ENCODE measurements at places on chromosomes 4 and X. TPM values are rescaled to one million over a fixed set of nuclear protein-coding genes. Genes with fewer than 3 reads are reported as not detected.

The COL4A6 gene
- 58.3 TPM for total RNA-seq

DNA sequence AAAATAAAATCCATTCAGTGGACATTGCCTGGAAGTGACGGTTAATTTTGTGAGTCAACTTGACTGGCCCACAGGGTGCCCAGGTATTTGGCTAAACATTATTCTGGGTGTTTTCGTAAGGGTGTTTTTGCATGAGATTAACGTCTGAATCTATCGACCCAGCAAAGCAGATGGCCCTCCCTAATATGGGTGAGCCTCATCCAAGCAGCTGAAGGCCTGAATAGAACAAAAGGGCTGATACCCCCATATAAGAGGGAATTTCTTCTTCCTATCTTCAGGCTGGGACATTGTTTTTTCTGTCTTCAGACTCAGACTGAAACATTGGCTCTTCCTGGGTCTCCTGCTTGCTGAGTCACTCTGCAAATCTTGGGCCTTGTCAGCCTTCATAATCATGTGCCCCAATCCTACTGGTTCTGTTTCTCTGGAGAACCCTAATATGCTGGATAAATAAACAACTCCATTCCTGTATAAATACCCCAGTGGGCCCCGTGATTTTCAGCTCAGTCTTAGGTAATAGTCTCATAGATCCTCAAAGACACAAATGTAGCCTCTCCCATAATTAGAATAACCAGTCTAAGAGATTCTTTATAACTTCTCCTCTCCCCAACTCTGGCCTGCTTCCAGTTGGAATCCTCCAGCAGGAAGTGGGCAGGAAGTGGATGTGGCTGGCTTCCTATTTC is 33.1 kb upstream of the DDX3X start:
- peaks cover 30% of the 10 kb centered on the region for H3K27me3 ChIP-seq
- peaks cover 13% of the 10 kb centered on the region for H3K4me1 ChIP-seq
- DNase-seq = peak; percentile 29
- no peak overlapping the region for H3K27ac ChIP-seq
- H3K36me3 ChIP-seq = no peaks in the 10 kb centered on the region

DNA sequence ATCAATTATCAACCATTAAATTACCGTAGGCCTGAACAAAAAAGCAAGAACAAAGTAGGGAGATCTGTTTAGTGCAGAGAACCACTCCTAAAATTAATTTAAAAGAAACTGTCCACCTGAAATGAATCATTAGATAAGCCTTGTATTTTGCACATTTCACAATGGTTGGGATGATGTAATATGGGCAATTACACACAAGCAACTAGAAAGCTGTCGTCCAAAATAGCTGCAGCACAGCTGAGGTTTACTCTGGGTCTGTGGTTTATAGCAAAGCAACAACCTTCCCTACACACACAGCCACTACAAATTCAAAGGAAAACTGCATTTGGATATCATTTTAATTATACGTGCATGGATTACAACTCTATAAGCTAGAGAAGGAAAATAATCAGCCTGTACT is 28.5 kb downstream of the PCDH19 start:
- peaks cover 19% of the 10 kb centered on the region for H3K4me1 ChIP-seq
- no peak overlapping the region for H3K4me3 ChIP-seq
- H3K27ac ChIP-seq = no peak overlapping the region

DNA sequence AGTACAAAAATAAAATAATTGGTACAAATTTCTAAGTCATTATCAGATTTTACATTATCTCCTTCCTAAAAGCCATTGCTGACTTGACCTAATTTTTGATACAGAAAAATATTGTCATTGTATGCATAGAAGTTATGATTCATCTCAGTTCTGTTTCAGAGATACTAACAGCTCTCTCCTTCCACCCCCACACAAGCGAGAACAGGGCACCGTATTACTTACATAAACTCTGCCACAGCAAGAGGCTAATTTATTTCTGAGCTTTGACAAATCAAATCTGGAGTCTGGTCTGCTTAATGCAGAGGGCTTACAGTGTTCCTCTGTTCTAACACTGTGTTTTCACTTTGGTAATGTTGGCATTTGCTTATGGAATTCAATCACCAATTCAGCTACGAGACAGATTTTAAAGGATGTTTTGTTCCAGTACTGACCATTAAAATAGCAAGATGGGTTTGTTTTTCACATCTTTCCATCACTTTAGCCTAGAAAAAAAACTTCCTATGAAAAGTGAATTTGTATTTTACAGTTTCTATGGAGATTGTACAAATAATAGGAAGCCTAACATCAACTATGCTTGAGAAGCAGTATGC is 181.8 kb downstream of the USP46 start:
- H3K27me3 ChIP-seq = peaks cover 36% of the 10 kb centered on the region
- DNase-seq = no peak
- H3K4me3 ChIP-seq = no peak overlapping the region
- H3K36me3 ChIP-seq = no peaks in the 10 kb centered on the region
- no peaks in the 10 kb centered on the region for H3K4me1 ChIP-seq

GRCh38 chr4:183814461-183814860 is 90.6 kb upstream of the STOX2 start:
- no peaks in the 10 kb centered on the region for H3K4me1 ChIP-seq
- H3K27me3 ChIP-seq = no peaks in the 10 kb centered on the region
- H3K36me3 ChIP-seq = no peaks in the 10 kb centered on the region
- no peak overlapping the region for H3K4me3 ChIP-seq
- H3K27ac ChIP-seq = no peak overlapping the region

The PABPC1L2B gene
- total RNA-seq = not detected

The PORCN gene
- total RNA-seq = 29.2 TPM

GRCh38 chr4:992297-993110 is 700 bp downstream of the SLC26A1 start:
- no peak for DNase-seq
- H3K4me1 ChIP-seq = no peaks in the 10 kb centered on the region
- no peak overlapping the region for H3K4me3 ChIP-seq
- no peaks in the 10 kb centered on the region for H3K27me3 ChIP-seq
- no peak overlapping the region for H3K27ac ChIP-seq

The TMPRSS11F gene
- not detected for total RNA-seq

The KIF4A gene
- total RNA-seq = 13.6 TPM

DNA sequence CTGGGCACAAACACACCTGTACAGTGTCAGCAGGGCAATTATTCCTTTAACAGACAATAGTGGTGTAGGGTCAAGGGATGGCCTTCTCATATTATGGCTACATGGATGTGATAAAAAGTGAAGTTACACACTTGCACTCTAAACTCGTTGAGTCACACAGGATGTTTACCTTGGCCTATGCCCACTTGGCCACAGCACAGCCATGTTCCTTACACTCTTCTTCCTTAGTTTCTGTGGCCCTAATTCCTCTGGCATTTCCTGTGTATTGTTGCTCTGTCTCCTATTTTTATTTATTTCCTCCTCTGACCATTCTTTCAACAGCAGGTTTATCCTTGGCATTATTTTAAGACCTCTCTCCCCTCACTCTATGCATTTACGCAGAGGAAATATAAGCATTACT is 86.8 kb upstream of the NPFFR2 start:
- peaks cover 9% of the 10 kb centered on the region for H3K4me1 ChIP-seq
- no peak overlapping the region for H3K4me3 ChIP-seq
- peak; percentile 44 for DNase-seq
- no peaks in the 10 kb centered on the region for H3K36me3 ChIP-seq
- no peak overlapping the region for H3K27ac ChIP-seq
- no peaks in the 10 kb centered on the region for H3K27me3 ChIP-seq

DNA sequence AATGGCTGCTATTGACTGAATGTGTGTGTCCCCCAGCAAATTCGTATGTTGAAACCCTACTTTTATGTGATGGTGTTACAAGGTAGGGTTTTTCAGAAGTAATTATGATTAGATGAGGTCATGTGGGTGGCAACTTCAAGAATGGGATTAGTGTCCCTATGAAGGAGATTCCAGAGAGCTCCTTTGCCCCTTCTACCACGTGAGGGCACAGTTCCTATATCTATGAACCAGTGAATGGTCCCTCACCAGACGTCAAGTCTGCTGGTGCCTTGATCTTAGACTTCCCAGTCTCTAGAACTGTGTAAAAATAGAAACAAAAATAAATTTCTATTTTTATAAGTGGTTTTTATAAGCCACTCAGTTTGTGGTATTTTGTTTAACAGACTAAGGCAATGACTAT is 1137.6 kb upstream of the IGFBP7 start:
- H3K36me3 ChIP-seq = no peaks in the 10 kb centered on the region
- H3K27me3 ChIP-seq = no peaks in the 10 kb centered on the region
- no peak overlapping the region for H3K4me3 ChIP-seq
- peak; percentile 44 for DNase-seq

DNA sequence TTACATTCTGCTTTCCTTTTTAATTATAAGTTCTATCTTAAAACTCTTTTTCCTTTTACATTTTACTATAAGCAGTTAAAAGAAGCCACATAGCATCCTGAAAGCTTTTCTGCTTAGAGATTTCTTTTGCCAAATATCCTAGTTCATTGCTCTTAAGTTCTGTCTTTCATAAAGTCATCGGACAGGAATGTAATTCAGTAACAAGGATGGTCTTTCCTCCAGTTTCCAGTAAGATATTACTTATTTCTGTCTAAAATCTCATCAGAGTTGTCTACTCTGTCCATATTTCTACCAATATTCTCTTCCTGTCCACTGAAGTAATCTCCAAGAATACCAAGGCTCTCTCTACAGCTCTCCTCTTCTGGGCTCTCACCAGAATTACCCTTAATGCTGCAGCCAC is 37.5 kb upstream of the ADH1C start:
- H3K27ac ChIP-seq = no peak overlapping the region
- no peaks in the 10 kb centered on the region for H3K36me3 ChIP-seq
- no peak for DNase-seq

The FAAH2 gene
- total RNA-seq = 1.7 TPM

DNA sequence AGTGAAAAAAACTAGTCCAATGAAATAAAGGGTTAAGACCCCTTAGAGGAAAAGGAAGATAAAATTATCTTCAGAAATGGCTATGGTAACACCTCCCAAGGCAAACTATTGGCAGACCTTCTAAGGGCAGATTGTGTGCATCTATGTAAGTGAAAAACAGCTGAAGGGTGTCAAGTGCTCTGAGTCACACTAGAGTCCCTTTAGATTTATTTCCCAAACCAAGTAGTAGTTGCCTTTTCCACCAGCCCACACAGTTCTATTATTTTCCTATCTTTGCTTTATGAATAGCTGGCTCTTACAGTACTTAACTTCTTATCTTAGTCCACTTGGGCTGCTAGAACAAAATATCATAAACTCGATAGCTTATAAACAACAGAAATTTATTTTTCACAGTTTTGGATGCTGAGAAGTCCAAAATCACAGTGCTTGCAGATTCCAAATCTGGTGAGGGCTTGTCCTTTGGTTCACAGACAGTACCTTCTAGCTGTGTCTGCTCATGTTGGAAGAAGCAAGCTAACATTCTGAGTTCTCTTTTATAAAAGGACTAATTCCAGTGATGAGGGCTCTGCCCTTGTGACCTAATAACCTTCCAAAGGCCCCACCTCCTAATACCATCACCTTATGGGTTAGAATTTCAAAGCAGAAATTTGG is 143.6 kb downstream of the GRID2 start:
- no peak overlapping the region for H3K4me3 ChIP-seq
- H3K27me3 ChIP-seq = no peaks in the 10 kb centered on the region
- no peak for DNase-seq
- no peaks in the 10 kb centered on the region for H3K36me3 ChIP-seq

DNA sequence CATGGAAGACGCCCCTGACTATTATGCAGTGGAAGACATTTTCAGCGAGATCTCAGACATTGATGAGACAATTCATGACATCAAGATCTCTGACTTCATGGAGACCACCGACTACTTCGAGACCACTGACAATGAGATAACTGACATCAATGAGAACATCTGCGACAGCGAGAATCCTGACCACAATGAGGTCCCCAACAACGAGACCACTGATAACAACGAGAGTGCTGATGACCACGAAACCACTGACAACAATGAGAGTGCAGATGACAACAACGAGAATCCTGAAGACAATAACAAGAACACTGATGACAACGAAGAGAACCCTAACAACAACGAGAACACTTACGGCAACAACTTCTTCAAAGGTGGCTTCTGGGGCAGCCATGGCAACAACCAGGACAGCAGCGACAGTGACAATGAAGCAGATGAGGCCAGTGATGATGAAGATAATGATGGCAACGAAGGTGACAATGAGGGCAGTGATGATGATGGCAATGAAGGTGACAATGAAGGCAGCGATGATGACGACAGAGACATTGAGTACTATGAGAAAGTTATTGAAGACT is 3.6 kb downstream of the TSPYL2 start:
- peaks cover 80% of the 10 kb centered on the region for H3K27me3 ChIP-seq
- peaks cover 45% of the 10 kb centered on the region for H3K4me1 ChIP-seq
- H3K4me3 ChIP-seq = peak overlapping the region; percentile 96
- DNase-seq = no peak
- peaks cover 51% of the 10 kb centered on the region for H3K36me3 ChIP-seq
- H3K27ac ChIP-seq = no peak overlapping the region

The HMX1 gene
- total RNA-seq = not detected

- no peak overlapping the region for H3K27ac ChIP-seq
- H3K4me1 ChIP-seq = no peaks in the 10 kb centered on the region
- no peak overlapping the region for H3K4me3 ChIP-seq
- peak; percentile 60 for DNase-seq
- H3K36me3 ChIP-seq = no peaks in the 10 kb centered on the region
Observed at GRCh38 chr4:54400802-54401201, 171.7 kb downstream of the PDGFRA start.

The HGFAC gene
- total RNA-seq = 0.28 TPM

DNA sequence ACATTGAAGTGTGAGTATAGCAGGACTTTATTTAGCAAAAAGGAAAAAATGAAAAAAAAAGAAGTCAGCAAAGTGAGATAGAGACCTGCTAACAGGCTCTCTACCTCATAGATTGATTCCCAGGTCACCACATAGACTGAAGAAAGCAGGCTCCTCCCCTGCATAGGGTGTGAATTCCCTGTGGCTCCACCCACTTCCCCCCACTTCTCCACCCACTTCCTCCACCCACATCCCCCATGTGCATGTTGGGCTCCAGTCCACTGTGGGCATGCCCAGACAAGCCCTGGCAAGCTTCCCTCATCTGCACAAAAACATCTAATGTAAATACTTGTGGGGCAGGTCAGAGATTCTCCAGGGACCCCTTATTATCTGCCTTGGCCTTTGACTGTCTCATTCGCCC is 97.8 kb downstream of the TMEM47 start:
- peak; percentile 45 for DNase-seq
- peaks cover 4% of the 10 kb centered on the region for H3K4me1 ChIP-seq
- no peak overlapping the region for H3K4me3 ChIP-seq

The SLC26A1 gene
- total RNA-seq = 0.16 TPM
